ENCODE measurements at places on chromosomes 2 and 18. TPM values are rescaled to one million over a fixed set of nuclear protein-coding genes. Genes with fewer than 3 reads are reported as not detected.

The CNRIP1 gene
- total RNA-seq = 7.2 TPM

- DNase-seq = no peak
These were observed 296.4 kb upstream of the ACVR2A start for GRCh38 chr2:147548451-147548850.

DNA sequence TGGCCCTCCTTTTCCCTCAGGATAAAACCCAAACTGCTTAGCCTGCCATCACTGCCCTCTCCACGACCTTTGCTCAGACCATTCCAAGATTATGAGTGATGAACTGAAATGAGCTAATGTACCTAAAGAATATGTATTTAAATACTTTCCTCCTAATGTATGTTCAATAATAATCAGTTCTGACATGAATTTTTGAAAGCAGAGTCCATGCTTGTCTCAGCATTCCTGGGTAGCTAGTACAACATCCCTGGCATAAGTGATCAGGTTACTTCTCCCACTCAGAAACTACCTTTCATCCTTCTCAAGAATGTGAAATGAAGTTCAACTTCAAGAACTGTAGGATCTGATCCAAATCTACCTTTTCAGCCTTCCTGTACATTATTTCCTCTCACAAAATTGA is 103.6 kb downstream of the UNC80 start:
- no peak for DNase-seq

The IL1F10 gene
- not detected for total RNA-seq

DNA sequence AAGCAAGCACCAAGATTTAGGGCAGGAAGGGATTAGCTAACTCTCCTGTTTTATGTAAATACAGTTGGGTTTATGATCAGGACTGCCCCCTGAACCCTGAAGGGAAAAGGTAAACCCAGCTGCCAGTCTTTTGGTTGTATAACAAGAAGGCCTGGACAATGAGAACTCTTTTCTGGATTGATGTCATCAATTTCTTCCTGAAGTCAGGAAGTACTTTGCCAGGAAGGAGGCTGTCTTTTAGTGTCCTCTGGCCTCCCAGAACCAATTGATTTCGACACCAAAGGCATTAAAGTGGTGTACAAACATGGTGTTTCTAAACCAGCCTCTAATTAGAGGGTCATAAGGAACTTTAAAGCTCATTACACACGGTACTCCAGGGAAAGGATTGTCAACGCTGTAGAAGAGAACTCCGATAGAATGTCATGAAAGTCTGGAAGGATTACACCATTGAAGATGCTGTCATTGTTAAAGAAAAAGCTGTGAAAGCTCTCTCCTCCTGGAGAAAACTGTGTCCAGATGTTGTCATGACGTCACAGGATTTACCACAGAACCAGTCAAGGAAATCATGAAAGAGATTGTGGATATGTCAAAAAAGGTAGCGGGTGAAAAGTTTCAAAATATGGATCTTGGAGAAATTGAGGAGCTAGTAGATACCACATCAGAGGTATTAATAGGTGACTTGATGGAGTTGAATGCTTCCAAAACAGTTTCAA is 78.8 kb downstream of the ANKRD12 start:
- DNase-seq = no peak

The DNAH7 gene
- total RNA-seq = not detected

The TMEFF2 gene
- not detected for total RNA-seq

GRCh38 chr2:218432676-218433365 is 13.9 kb downstream of the VIL1 start:
- no peak for DNase-seq

DNA sequence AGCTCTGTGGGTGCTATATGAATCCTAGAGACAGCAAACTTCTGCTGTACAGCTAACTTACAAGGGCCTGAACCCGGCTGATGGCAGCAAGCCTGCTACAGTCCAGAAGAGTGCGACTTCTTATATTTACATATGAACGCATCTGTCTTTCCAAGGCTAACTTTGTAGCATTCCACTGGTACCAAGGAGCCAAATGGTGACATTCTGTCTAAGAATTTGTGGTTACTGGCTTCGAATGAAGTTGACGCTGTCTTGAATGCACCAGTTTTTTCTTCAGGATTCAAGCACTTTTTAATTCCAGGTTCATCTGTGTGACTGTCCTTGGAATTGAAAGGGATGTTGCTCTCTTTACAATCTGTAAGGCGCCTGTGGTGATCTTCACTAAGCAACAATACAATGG is 42.4 kb downstream of the THUMPD2 start:
- DNase-seq = no peak

GRCh38 chr2:17270894-17271293 is 247.3 kb downstream of the RAD51AP2 start:
- no peak for DNase-seq

GRCh38 chr2:217410681-217410960 is 550.8 kb upstream of the TNP1 start:
- no peak for DNase-seq

DNA sequence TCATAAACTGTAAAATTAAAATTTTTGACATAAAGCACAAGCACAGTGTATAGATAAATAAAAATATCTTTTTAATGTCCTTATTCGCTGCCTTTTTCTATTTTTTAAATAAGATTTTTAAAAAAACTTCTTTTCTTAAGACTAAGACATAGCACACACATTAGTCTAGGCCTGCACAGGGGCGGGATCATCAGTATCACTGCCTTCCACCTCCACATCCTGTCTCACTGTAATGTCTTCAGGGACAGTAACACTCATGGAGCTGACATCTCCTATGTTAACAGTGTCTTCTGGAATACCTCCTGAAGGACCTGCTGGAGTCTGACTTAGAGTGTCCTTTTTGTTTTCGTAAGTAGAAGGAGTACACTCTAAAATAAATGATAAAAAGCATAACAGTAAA is 33.0 kb downstream of the VAPA start:
- no peak for DNase-seq

GRCh38 chr2:63124218-63124617 is 73.6 kb downstream of the OTX1 start:
- no peak for DNase-seq

DNA sequence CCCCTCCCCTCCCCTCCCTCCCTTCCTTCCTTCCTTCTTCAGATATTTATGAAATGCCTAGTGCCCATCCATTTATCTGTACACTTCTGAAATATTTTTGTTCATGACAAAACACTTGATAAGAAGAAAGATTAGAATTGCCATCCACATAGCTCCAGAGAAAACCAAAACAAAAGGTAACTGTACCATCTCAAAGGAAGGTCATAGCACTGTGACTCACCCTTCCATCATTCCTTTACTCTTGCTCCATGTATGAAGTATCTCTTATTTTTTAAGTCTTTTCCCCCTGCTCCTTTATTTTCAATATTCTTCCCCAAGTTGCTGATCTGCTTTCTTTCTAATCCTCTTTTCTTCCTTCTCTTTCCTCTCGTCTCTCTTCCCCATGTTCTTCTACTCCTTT is 9.9 kb downstream of the CNTNAP5 start:
- no peak for DNase-seq

The WDPCP gene
- total RNA-seq = 6.4 TPM

The SOX11 gene
- total RNA-seq = not detected

- DNase-seq = no peak
These were observed 22.0 kb downstream of the ERMN start for GRCh38 chr2:157303612-157304011.

DNA sequence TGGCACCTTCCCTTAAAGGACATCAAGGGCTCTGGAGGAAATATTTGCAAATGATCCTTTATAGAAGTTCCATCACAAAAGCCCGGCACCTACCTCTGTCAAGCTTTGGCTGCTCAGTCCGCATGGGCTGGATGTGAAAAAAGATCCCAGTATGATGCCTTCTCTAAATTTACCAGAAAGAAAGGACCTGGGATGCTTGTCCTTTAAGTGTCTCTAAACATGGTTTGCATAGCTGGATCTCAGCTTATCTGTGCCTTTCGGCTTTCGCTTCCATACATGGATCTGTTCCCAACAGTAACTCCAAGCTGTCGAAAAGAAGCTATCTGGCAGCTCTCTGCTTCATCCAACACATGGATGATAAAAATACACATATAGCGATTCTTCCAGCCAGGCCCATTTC is 60.4 kb upstream of the SLC8A1 start:
- DNase-seq = no peak

- DNase-seq = no peak
These were observed 9.8 kb downstream of the KCNF1 start for GRCh38 chr2:10921525-10921924.

DNA sequence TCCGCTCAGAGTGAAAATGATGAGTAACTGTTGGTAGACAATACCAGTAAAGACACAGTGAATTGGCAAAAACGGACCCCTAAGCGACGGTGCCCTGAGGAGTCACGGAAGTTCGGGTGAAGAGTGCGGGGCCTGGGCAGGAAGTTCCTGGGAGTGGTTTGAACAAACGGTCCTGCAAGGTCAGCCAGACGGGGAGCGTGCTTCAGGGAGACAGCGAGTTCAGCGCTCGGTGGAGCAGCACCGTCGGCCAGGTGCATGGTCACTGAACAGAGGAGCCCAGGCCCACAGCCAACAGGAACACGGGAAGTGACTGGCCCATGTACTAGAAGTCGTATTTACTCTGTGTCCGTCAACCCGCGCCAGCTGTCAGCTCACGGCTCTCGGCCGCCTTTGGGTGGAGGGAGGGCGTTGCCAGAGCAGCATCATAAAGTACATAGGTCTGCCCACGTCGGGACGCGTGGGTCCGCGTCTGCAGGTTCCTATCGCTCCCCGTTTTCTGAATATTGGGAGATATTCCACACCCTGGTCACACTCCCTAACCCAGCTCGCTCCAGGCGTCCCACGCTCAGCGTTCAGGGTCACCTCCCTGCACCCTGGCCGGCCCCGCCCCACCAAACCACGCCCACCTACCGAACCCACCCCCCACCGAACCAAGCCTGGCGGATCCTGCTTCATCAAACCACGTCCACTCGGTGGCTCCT is 75.6 kb upstream of the UXS1 start:
- DNase-seq = peak; percentile 10

GRCh38 chr2:850429-850828 is 100.2 kb upstream of the SNTG2 start:
- no peak for DNase-seq

GRCh38 chr2:21590026-21590690 is 466.4 kb downstream of the TDRD15 start:
- DNase-seq = no peak

The GEN1 gene
- total RNA-seq = 5.5 TPM

The SERPINB10 gene
- not detected for total RNA-seq

The DSG2 gene
- 40.9 TPM for total RNA-seq

The C18orf32 gene
- 71.3 TPM for total RNA-seq

DNA sequence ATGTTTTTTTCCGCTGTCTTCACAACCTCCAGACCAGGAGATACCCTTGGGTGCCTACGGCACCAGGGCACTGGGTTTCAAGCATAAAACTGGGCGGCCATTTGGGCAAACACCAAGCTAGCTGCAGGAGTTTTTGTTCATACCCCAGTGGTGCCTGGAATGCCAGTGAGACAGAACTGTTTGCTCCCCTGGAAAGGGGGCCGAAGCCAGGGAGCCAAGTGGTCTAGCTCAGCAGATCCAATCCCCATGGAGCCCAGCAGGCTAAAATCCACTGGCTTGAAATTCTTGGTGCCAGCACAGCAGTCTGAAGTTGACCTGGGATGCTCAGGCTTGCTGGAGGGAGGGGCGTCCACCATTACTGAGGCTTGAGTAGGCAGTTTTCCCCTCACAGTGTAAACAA is 265.3 kb upstream of the ZEB2 start:
- DNase-seq = no peak

DNA sequence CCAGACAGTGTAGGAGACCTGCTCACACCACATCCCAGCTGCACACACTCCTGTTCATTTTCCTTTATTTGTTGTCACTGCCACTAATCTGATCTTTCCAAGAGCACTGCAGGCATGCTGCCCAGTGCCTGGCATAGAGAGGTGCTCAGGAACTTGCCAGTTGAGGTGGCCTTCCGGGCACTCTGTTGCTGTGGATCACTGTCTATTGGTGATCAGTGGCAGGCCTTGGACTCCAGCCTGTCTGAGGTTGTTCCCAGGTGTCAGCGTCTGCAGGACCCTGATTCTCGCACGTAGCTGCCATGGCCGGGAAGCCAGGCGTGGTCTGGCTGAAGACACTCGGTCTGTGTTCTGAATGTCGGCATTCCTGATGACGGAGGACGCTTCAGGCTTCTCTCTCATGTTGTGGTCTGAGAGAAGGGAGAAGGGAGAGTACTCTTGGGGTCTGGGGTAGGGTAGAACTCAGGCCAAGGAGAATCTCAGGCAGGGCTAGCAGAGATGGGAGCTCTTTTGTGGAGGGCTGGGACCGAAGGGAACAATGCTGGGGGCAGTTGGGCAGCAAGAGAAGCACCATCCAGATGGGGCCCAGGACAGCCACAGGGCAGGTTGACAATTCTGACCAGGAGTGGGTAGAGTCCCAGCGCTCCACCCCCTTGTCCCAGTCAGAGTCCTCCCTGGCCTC is 240.9 kb downstream of the MYCN start:
- DNase-seq = no peak

DNA sequence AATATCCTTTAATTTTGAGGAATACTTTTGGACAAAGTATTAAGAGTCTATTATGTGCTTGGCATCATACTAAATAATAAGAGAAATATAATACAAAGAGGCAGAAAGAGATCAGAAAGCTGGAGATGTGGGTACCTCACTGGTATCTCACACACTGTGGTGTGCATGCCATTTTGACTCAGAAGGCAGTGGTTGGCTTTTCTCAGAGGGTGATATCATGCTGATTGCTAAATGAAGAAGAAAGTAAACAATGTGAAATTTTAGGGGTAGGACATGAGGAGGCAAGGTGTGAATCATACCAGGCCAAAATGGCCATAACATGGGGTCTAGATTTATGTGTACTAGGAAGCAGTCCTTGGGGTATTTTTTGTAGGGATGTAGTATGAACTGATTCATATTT is 16.6 kb upstream of the SPOPL start:
- no peak for DNase-seq

The NETO1 gene
- total RNA-seq = 8.1 TPM

The SLC25A52 gene
- not detected for total RNA-seq

GRCh38 chr18:70523792-70524182 is 234.9 kb downstream of the SOCS6 start:
- no peak for DNase-seq

- DNase-seq = peak; percentile 73
These were observed 1.3 kb downstream of the SDC1 start for GRCh38 chr2:20223407-20224163.

GRCh38 chr2:22903616-22904015 is 481.4 kb upstream of the KLHL29 start:
- no peak for DNase-seq

DNA sequence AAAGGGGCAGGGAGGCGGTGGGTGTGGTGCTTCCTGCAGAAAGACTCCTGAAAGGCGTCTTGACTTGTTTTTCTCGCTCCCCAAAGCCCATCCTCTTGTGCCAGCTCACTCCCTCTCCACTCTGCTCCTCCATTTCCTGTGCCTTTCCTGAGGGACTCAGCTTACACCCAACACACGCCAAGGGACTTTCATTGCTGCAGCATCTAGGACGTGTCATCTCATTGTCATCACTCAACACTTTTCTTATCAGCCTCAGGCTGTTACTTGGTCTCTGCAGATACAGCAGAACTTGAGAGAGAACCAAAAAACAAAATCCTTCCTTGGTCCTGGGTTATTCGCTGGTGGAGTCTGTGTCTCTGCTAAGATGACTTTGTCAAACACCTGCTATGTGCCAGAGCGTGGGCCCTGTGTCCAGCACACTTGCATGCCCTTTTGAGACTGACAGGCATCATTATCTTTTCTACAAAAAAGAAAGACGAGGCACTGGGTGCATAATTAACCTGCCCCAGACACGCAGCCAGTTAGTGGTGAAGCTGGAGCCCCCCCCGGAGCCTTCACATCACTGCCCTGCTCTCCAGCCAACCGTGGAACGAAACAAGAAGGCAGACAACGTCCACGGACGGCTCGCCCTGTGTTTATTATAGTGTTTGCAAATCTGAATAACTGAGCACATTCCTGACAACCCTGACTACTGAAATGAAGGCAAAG is 261.7 kb upstream of the HDAC4 start:
- no peak for DNase-seq

GRCh38 chr2:8567469-8568260 is 114.2 kb upstream of the ID2 start:
- no peak for DNase-seq
